Thyroid gland (tissue), 4 donors: ENCODE measurements at places on chromosomes 7 and 10.
A peak's percentile ranks its signal among the peaks of the same experiment; 100 is the strongest.

- H3K4me1 ChIP-seq = no peaks in the 10 kb centered on the region
- H3K27me3 ChIP-seq = no peaks in the 10 kb centered on the region
- peaks cover 5% of the 10 kb centered on the region for H3K36me3 ChIP-seq
- no peak overlapping the region for H3K4me3 ChIP-seq
- DNase-seq = no peak
These were observed 9.2 kb downstream of the FAM221A start for GRCh38 chr7:23689165-23689564.

- no peak overlapping the region for H3K4me3 ChIP-seq
- H3K4me1 ChIP-seq = peaks cover 32% of the 10 kb centered on the region
- peak overlapping the region; percentile 33 for H3K27ac ChIP-seq
These were observed 114.2 kb downstream of the EGFR start for GRCh38 chr7:55132890-55133551.

DNA sequence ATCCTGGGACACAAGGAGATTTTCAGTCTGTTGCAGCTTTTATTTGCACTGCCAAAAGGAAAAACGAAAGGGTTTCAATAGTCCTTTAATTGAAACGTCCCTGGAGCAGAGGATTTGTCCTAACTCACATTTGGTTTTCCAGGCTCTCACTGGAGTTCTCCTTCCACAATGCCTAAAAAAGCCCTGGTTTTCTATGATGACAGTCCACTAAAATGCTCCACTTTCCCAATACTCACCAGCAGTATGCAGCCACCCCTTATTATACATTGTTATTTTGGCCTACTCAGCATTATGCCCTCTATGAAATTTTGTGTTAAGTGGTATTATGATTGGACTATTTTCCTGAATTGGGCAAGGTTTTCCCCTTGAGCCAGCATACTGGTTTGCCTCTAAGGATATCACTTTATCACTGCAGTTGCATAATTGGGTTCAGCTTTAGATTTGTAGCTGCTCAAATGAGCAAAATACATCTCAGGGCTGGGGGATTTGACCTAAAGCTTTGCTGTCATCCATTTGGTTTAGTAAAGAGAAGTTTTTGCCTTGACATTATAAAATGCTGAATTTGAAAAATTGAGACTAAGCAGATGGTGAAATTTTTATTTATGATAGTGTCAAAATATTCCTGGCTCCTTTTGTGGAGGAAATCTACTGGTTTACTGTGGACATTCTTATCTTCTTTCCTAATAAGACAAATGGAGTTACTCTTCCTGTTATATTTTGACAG lies 239.2 kb downstream of the RNLS start:
- H3K27ac ChIP-seq = no peak overlapping the region
- H3K4me1 ChIP-seq = peaks cover 4% of the 10 kb centered on the region
- no peak overlapping the region for H3K4me3 ChIP-seq
- no peaks in the 10 kb centered on the region for H3K36me3 ChIP-seq
- no peaks in the 10 kb centered on the region for H3K27me3 ChIP-seq

- no peaks in the 10 kb centered on the region for H3K27me3 ChIP-seq
- no peak overlapping the region for H3K4me3 ChIP-seq
- peaks cover 45% of the 10 kb centered on the region for H3K4me1 ChIP-seq
- peak overlapping the region; percentile 94 for H3K27ac ChIP-seq
These were observed 4.1 kb upstream of the CALML5 start for GRCh38 chr10:5503477-5503835.

DNA sequence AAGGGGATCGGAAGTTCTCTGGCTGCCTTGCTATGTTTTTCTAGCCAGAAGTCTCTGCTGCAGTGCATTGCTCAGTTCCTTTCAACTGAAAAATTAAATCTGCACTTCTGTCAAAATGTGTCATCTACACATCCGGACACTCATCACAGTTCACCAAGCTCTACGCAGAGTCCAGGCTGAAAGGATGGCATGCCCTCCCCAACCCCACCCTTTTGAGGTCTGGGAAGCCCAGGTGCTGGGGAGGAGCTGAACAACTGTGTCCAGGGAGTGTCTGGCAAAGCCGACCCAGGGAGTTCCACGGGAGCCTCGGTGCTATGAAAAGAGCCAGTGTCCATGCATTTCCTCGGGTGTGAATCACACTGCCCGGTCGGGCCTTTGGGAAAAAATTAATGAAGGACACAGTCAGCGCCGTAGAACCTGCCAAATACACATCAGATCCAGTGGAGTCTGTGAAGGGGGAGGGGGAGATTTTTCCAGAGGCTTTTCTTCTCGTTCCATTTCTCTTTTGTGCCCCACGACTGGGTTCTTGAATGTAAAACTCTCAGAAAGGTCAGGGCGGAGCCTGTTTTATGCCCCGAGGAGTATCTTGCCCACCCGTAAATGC lies 757 bp upstream of the PALS2 start:
- DNase-seq = peak; percentile 67
- H3K27me3 ChIP-seq = no peaks in the 10 kb centered on the region
- H3K4me3 ChIP-seq = peak overlapping the region; percentile 59

- no peaks in the 10 kb centered on the region for H3K4me1 ChIP-seq
- H3K27ac ChIP-seq = no peak overlapping the region
- H3K27me3 ChIP-seq = no peaks in the 10 kb centered on the region
- no peaks in the 10 kb centered on the region for H3K36me3 ChIP-seq
These were observed 4.4 kb upstream of the GALNTL5 start for GRCh38 chr7:151951672-151952338.

- no peak overlapping the region for H3K4me3 ChIP-seq
- no peak for DNase-seq
- H3K4me1 ChIP-seq = peaks cover 27% of the 10 kb centered on the region
These were observed 28.9 kb downstream of the PPIF start for GRCh38 chr10:79376078-79376628.
